ENCODE measurements at places on chromosomes 1 and 21. TPM values are rescaled to one million over a fixed set of nuclear protein-coding genes. Genes with fewer than 3 reads are reported as not detected.

Gene CHRNB2
- total RNA-seq: 0.07 TPM

Gene NRDC
- total RNA-seq: 186 TPM

Gene S100A2
- 3.3 TPM for total RNA-seq

Gene SPATA1
- total RNA-seq: 0.61 TPM

Gene B3GALT5
- total RNA-seq: not detected

Gene SLC44A5
- total RNA-seq: not detected

Gene GJA4
- not detected for total RNA-seq

Gene SLC44A3
- not detected for total RNA-seq

Gene TTC39A
- total RNA-seq: not detected

Gene SWT1
- 3.0 TPM for total RNA-seq

Gene LEFTY1
- total RNA-seq: not detected

Gene MYOC
- total RNA-seq: not detected

Gene NBPF20
- 1.2 TPM for total RNA-seq

Gene CYP4A22
- not detected for total RNA-seq

Gene OR2L13
- total RNA-seq: not detected

Gene ESPN
- total RNA-seq: 0.14 TPM

Gene HEYL
- 0.19 TPM for total RNA-seq

Gene SPRR2G
- not detected for total RNA-seq

Gene AADACL4
- total RNA-seq: not detected

Gene CFHR1
- total RNA-seq: not detected

Gene HUNK
- 0.02 TPM for total RNA-seq

Gene LCE5A
- not detected for total RNA-seq

Gene APOBEC4
- not detected for total RNA-seq

Gene MYBPH
- not detected for total RNA-seq

Gene XCL2
- 1.5 TPM for total RNA-seq

Gene SUSD4
- 2.2 TPM for total RNA-seq

Gene AIRE
- not detected for total RNA-seq

Gene LCE3B
- not detected for total RNA-seq

Gene CHRM3
- total RNA-seq: 0.21 TPM

Gene SPTA1
- not detected for total RNA-seq

Gene TMIGD3
- not detected for total RNA-seq

Gene GPR153
- total RNA-seq: 0.16 TPM

Gene RORC
- 3.8 TPM for total RNA-seq

Gene ADGRB2
- 1.2 TPM for total RNA-seq

Gene ADORA3
- total RNA-seq: 0.16 TPM

Gene RIMKLA
- 6.7 TPM for total RNA-seq

Gene DEPDC1
- total RNA-seq: 24.3 TPM

Gene VANGL2
- 0.12 TPM for total RNA-seq

Gene TTC22
- total RNA-seq: 4.1 TPM
